Smooth muscle cell of trachea (primary cell): ENCODE measurements at places on chromosomes 13 and 19. TPM values are rescaled to one million over a fixed set of nuclear protein-coding genes. Genes with fewer than 3 reads are reported as not detected.

HSH2D gene
- not detected in 2 replicates for total RNA-seq

NUDT15 gene
- 12.7 and 29.2 TPM in 2 replicates for total RNA-seq

SYT3 gene
- total RNA-seq, result under 0.01 and 0.17 TPM in 2 replicates

RAB3A gene
- total RNA-seq, result 2.0 and 5.5 TPM in 2 replicates

HRC gene
- total RNA-seq, result not detected in 2 replicates

ZNF829 gene
- 3.3 and 5.4 TPM in 2 replicates for total RNA-seq

CCDC8 gene
- 29.8 and 34.2 TPM in 2 replicates for total RNA-seq

PPP1R15A gene
- total RNA-seq, result 70.0 and 111 TPM in 2 replicates

ZNF724 gene
- 1.8 and 6.7 TPM in 2 replicates for total RNA-seq

CHST8 gene
- total RNA-seq, result 0.15 TPM in 1 of 2 replicates, not detected in the other
